KBM-7 (cell line): ENCODE measurements at places on chromosomes 16 and 17.
A peak's percentile ranks its signal among the peaks of the same experiment; 100 is the strongest.

- DNase-seq, result no peak
Observed at GRCh38 chr17:73827627-73828291, 183.5 kb upstream of the SDK2 start.

GRCh38 chr16:22207715-22208360 lies 1.8 kb downstream of the EEF2K start:
- no peak for DNase-seq

DNA sequence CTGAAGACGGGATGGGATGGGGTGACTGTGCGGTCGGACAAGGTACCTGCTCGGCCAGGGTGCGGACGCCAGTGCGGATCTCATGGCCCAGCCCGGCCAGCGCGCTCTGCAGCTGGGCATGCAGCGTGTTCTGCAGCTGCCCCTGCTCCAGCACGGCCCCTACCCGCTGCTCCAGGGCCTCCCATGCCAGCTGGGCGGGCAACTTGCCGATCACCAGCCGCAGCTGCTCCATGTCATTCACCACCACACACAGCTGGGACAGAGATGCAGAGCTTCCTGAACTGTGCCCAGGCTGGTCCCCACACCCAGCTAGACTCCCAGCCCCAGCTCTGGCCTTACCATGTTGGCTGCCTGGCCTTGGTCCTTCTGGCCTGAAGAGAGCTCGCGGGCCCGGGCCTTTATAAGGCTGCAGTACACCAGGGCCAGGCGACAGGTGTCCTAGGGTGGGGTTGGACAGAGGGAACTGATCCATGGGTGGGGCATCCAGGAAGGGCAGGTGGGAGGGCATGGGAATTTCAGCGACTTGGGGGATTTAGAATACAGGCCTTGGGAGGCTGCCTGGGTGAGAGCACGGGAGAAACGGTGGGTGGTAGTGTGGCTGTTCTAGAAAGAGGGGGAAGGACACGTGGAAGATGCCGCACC lies 9.8 kb downstream of the UNC13D start:
- DNase-seq, result no peak

DNA sequence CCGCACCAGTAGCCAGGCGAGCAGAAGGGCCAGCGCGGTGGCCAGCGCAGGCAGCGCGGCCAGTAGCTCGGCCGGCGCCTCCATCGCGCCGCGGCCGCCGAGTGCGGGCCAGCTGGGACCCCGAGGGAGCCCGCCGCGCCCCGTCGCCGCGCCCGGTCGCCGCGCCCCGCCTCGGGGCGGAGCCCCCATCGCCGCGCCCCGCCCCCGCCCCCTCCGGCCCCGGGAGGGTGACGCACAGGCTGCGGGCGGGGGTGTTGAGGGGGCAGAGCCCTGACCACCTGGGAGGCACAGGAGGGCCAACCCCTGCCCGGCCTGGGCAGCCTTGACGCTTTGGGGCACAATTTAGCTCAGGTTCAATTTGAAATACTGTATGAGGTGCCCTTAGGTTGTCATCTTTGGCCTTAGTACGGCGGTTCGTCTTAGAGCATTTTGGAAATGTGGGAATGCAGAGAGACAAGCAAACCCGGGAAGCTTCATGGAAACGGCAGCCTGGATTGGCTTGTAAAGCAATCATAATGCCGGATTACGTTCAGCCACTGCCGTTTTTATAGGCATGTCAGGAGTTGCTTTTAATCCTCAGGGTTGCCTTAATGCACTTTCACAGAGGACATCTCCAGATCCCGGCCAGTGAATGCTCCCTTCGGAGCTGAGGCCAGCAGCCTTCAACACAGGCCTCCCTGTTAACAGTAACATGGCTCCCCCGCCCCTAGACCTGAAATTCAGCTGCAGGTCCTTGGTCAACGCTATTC lies at the start of gene MXRA7:
TSS of gene MXRA7 (minus strand) at position 103 of the 749 bp plus-strand sequence. CDS start at position 84, 19 bp downstream.
- DNase-seq, result no peak

- DNase-seq, result no peak
Observed at GRCh38 chr17:47810200-47810821, 11.3 kb downstream of the OSBPL7 start.

- no peak for DNase-seq
Observed at GRCh38 chr17:56823848-56824247, 9.9 kb downstream of the C17orf67 start.

GRCh38 chr17:34357398-34357797 lies 1.1 kb downstream of the CCL13 start:
- DNase-seq, result no peak

DNA sequence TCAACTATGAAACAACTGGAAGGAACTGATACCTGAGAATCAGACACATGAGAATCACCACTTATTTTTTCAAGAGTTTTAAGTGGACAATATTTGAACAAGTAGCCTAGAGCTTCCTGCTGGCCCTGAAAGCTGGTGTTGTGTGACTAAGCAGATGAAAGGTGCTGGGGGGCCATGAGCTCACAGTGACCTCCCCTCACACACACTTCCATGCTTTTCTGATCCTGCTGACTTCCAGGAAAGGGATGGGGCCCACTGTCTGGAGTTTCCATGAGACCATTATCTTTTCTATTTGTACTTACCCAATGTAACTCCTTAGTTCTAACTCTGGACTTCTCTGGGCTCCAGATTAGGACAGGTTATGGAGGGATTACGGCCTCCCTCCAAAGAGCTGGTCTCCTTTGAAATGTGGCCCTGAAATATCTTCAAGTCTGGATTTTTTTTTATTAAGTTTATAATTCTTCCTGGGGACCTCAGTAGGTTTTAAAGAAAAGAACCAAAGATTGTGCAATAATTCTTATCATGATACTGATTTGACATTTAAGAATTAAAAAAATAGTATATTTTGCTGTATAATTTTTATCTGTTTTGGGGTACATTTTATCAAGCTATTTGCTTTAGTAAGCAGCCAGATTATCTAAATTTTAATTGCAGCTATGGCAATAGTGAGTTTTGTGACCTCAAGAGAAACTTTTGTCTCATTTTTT lies 4.9 kb downstream of the CAPNS2 start:
- no peak for DNase-seq

- DNase-seq, result no peak
Observed at GRCh38 chr17:2075336-2076086, 20.6 kb downstream of the HIC1 start.

DNA sequence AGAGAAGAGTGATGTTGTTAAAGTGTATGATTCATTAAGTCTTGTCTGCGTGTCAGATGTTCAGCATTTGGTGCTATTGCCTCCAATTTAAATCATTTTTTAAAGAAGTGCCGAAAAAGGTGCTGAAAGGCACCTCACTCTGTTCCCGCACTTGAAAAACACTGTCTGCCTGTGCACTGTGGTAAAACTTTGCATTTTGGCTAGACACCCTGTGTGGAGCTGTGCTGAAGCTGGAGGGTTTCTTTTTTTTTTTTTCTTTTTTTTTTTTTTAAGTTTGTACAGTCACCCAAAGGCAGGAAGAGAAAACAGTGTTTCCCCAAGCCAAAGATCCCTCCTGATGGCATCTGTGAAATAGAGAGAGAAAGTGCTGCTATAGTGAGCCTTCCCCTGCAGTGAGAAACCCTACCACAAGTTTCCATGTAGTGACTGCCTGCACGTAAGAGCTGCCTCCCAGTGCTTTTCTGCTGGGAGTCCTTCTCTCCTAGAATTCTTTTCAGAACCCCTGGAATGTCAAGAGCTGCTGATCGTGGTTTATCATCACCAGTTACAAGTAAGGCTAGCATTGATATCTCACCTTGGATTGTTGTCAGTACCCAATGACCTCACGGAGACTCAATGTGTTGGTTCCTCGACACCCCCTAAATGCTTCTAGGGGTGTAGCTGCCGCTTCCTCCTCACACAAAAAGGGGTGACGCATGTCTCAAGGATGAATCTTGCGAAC lies 116.0 kb upstream of the SOX9 start:
- DNase-seq, result no peak

DNA sequence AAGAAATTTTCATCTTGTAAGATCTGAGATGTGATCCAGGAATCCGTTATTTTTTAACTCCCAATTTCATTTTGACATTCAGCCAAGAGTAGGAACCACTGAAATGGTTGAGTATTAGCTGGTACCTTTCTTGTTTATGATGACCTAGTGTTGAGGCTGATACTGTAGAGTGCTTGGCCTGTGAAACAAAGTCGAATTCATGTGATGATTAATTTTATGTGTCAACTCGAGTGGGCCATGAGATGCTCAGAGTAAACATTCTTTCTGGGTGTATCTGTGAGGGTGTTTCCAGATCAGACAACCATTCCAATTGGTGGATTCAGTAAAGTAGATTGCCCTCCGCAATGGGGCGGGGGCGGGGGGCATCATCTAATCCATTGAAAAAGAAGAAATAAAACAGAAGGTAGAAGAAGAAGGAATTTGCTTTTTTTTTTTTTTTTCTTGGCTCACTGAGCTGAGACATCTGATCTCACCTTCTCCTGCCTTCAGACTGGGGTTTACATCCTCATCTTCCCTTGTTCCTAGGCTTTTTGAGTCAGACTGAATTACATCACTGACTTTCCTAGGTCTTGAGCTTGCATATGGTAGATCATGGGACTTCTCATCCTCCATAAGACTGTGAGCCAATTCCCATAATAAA lies 264.6 kb upstream of the KCNJ16 start:
- no peak for DNase-seq

DNA sequence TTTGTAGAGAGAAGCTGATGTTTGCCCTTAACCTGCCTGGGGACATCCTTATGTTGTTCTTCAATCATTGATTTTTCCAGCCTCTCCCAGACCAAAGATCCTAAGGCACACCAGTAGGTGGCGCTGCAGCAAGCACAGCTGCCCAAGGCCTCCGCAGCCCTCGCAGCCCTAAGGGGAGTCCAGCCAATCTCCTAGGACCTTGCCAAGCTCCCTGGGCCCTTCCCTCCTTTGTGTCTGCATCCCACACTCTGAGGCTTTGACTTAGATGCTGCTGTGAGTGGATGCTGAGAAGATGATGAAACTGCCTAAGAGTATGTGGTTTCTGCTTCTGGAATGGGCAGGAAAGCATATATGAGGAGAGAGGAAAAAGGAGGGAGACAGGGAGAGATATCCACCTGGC lies 47.1 kb downstream of the SPACA3 start:
- peak; percentile 30 for DNase-seq

DNA sequence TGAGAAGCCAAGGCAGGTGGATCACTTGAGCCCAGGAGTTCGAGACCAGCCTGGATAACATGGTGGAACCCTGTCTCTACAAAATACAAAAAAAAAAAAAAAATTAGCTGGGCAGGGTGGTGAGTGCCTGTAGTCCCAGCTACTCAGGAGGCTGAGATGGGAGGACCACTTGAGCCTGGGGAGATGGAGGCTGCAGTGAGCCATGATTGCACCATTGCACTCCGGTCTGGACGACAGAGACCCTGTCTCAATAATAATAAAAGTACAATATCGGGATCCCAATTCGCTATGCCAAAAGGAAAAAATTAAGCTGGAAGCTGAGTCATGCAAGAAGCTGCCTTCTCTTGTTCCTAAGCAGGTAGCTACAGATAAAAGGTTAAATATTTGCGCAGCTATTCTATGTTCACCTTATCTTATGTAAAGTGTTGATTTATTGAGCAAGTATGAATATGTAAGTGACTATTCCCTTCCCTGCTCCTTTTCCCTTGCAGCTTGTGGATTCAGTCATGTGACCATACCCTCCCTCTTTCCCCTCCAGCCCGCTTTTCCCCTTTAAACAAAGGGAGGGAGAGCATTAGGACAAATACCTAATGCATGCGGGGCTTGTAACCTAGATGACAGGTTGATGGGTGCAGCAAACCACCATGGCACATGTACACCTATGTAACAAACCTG lies 112.0 kb downstream of the LITAF start:
- DNase-seq, result no peak

GRCh38 chr16:7422036-7422888 lies 89.6 kb downstream of the RBFOX1 start:
- no peak for DNase-seq

DNA sequence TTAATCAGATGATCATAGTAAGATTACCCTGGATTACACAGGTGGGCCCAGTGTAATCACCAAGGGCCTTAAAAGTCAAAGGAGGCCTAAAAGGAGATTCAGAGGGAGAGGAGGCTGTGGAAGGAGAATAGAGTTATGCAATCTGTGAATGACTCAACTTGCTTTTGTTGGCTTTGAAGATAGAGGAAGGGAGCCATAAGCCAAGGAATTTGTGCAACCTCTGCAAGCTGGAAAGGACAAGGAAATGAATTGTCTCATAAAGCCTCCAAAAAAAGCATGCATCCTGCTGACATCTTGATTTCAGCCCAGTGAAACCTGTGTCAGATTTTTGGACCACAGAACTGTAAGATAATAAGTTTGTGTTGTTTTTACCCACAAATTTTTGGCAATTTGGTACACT lies 109.6 kb downstream of the CNTNAP4 start:
- no peak for DNase-seq

DNA sequence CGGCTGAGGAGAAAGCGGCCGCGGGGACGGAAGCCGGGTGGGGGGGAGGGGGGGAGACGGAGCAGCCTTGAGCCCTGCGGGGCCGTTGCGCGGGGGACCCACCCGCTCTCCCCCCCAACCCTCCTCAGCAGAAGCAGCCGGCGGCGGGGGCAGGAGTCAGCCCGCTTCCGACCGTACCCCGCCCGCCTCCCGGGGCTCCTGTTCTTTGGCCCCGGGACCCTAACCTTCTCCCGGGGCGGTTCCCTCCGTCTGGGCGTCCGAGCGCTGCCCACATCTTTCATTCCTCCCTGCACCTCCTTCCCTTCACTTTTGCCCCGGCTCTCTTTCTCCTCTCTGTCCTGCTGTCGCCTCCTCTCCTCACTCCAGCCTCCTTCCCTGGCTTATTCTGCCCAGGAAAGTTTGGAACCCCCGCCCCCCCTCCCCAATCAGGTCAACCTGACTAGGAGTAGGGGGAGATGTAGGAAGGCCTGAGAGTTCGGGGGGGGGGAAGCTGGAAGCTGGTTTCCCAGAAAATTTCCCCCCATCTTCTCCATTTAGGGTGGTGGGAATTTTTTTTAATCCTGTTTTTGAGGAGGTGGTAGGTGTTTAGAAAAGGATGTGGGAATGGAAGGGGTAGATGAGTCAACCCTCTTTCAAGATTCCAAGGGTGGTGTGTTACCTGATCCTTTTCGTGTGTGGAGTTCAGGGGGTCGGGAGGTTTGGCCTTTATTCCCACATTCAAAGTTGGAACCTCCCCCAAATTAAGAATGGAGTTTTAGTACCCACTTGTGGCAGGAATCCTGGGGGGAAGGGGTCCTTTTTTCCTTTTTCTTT lies 427 bp upstream of the NLK start:
- DNase-seq, result no peak

DNA sequence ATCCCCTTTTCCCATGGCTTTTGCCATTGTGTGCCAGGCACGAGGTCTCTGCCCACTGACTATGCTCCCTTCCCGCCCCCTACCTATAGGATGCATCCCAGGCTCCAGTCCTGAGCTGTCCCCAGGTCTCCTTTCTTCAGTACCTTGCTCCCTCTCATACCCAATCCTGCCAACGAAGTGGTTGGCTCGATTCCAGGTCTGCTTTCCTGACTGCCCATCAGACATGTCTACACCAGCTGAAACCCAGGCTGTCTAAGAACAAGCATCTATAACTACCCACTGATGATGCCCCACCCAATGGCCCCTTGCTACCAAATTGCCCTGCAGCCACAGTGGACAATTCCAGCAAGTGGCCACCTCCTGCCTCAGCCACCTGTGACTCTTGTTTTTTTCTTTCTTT lies 479.1 kb downstream of the SOX9 start:
- DNase-seq, result no peak
